ENCODE measurements at places on chromosomes 11 and 22. TPM values are rescaled to one million over a fixed set of nuclear protein-coding genes. Genes with fewer than 3 reads are reported as not detected.

- H3K4me1 ChIP-seq, result peaks cover 75% of the 10 kb centered on the region
- no peak for DNase-seq
- H3K27ac ChIP-seq, result peak overlapping the region; percentile 46
These were observed 14.9 kb downstream of the ADORA2A start for GRCh38 chr22:24442352-24442744.

Gene GUCY1A2
- not detected for total RNA-seq

DNA sequence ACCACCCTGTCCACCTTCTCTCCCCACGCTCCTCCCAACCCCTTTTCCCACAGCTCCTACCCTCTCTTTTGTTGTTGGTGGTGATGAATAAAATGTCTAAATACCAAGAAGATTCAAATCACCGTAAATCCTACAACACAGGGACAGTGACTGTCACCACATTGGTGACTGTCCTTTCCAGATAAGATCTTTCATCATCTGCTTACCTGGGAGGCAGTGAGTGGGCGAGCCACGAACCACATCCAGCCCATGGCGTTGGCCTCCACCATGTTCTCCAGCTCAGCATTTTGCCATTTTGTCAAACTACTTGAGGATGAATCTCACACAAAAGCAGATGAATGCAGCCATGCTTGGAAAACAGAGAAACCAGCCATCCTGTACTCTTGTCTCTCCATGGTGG lies 6.7 kb upstream of the CYTH4 start:
- no peaks in the 10 kb centered on the region for H3K36me3 ChIP-seq
- H3K4me3 ChIP-seq, result no peak overlapping the region
- no peak overlapping the region for H3K27ac ChIP-seq
- peaks cover 13% of the 10 kb centered on the region for H3K4me1 ChIP-seq
- peak; percentile 57 for DNase-seq

GRCh38 chr22:47393191-47393590 lies 630.7 kb downstream of the TBC1D22A start:
- no peaks in the 10 kb centered on the region for H3K27me3 ChIP-seq
- H3K27ac ChIP-seq, result no peak overlapping the region
- DNase-seq, result no peak
- no peaks in the 10 kb centered on the region for H3K36me3 ChIP-seq
- no peaks in the 10 kb centered on the region for H3K4me1 ChIP-seq

GRCh38 chr11:131591051-131591461 lies 220.6 kb downstream of the NTM start:
- H3K27ac ChIP-seq, result no peak overlapping the region
- DNase-seq, result no peak
- H3K4me3 ChIP-seq, result no peak overlapping the region
- H3K27me3 ChIP-seq, result peaks cover 4% of the 10 kb centered on the region
- H3K4me1 ChIP-seq, result no peaks in the 10 kb centered on the region

DNA sequence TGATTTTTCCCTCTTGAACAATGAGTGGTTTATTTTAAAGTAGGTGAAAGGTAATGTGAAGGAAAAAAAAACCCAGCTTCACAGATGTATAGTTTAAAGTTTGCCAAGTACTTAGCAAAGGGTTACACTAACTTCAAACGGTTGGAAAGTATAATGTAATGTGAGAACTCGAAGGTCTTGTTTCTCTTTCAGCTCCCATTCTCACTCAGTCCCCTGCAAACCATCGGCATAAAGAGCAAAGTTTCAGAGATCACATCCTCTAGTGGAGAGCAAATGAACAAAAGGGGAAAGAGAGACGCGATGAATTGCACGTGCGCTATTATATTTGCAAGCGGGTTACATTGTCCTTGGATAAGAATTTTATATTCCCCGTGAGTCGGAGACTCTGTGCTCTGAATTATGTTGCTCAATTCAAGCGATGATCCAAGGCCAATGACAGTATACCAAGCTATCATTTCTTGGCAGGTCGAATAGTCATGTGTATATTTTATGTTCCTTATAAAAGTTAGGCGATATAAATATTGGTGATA lies 37.6 kb upstream of the BIRC3 start:
- peaks cover 6% of the 10 kb centered on the region for H3K27me3 ChIP-seq
- DNase-seq, result peak; percentile 38
- no peaks in the 10 kb centered on the region for H3K36me3 ChIP-seq
- peak overlapping the region; percentile 23 for H3K4me3 ChIP-seq

DNA sequence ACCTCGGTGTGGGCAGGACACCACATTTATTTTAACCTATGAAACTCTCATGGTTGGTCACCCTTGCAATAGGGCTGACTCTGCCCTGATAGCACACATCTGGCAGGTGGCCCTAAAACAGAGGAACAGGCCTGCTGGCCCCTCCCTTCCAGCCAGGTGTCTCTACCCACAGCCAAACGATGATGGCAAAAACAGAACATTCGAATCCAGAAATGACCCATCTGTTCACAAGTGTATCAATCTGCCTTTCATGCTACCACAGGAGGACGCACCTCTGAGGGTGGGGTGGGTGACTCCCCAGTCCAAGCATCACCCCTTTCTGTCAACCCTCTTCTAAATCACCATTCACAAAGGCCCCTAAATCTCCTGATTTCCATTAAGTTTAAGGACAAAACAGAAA lies 118.1 kb downstream of the ETS1 start:
- peak overlapping the region; percentile 54 for H3K4me3 ChIP-seq
- peaks cover 94% of the 10 kb centered on the region for H3K36me3 ChIP-seq
- H3K27me3 ChIP-seq, result no peaks in the 10 kb centered on the region
- H3K4me1 ChIP-seq, result peaks cover 95% of the 10 kb centered on the region

DNA sequence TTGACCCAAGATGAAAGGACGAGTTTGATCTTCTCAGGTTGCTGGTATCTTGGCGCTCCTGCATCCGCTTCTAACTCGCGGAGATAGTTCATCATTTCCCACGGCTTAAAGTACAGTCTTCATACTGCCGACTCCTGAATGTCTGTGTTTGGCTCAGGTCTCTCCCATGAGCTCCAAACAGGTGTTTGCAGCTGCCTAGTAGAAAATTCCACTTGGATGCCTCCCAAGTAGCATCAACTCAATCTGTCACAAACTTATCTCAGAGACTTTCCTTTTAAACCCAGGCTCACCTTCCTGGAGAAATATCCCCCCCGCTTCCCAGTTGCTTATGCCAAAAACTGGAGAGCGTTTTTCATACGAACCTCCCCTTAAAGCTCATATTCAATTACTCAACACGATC lies 986.5 kb downstream of the TBC1D22A start:
- DNase-seq, result no peak
- H3K36me3 ChIP-seq, result no peaks in the 10 kb centered on the region
- no peak overlapping the region for H3K27ac ChIP-seq

DNA sequence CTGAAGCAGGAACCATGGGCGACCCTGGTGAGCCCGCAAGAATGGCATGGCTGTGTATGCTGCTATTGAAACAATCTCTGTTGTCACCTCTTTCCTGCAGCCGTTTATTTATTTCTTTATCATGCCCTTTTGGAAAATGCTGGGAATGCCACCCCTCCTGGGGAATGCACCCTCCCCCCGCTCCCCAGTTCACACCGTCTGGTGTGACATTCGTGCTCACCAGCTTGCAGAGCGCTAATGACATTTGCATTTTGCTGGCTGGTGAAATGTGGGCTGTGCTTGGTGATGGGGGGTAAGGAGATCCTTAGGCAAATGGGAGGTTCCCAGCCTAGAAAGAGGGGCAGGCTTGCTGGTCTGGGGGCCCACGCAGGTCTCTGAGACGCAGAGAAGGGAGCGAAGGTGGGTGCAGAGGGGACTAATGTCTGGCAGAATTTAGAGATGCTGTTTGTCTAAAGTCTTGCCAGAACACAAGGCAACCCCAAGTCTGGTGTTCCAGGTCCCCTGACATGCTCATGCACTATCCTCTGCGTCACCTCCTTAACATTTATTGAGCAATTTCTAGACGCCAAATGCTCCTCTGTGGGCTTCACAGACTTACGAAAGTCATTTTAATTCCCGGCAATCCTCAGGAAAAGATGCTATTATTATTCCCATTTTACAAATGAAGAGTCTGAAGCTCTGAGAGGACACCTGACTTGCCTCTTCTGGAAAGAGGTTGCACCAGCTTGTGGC lies 91.7 kb downstream of the TP53I11 start:
- no peak for DNase-seq
- no peak overlapping the region for H3K4me3 ChIP-seq
- H3K36me3 ChIP-seq, result peaks cover 2% of the 10 kb centered on the region
- H3K27me3 ChIP-seq, result no peaks in the 10 kb centered on the region

GRCh38 chr11:39174965-39175364 lies 2284.5 kb downstream of the LRRC4C start:
- no peak for DNase-seq
- H3K27ac ChIP-seq, result no peak overlapping the region
- H3K27me3 ChIP-seq, result no peaks in the 10 kb centered on the region
- H3K4me3 ChIP-seq, result no peak overlapping the region

- no peaks in the 10 kb centered on the region for H3K36me3 ChIP-seq
- H3K27ac ChIP-seq, result peak overlapping the region; percentile 46
- no peaks in the 10 kb centered on the region for H3K27me3 ChIP-seq
These were observed 2.2 kb downstream of the FXYD2 start for GRCh38 chr11:117822074-117823033.

DNA sequence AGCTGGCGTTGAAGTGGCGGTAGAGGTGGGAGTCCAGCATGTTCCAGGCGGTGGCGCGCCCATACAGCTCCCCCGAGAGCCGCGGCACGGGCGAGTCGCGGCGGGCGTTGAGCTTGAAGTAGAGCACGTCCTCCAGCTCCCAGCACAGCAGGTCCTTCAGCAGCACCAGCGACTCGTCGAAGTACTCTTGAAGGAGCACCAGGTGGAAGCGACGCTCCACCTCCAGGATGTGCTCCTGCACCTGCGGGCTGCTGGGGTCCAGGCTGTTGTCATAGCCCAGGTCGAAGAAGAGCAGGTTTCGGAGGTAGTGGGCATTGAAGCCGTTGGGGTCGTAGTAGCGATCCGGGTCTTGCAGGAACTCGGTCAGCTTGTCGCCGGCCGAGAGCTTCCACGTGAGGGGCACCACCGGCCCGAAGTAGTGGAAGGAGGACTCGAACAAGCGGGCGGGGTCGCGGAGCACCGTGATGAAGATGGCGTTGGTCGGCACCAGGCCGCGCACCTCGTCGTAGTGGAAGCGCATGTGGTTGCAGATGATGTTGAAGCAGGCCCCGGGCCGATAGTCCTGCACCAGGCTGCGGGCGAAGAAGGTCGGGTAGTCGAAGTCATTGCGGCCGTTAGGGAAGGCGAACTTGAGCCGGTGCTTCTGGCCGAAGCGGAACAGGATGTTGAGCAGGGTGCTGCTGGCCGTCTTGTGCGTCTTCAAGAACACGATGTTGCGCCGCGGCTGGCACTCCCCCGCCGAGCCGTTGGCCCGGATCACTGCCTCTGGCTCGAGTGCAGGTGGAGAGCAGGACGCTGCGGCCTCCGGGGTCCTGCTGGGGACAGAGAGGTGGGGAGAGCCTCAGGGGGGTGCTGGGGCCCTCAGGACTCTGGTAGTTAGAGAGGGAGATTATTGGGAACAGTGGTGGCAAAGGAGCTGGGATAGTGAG lies 9.0 kb upstream of the SEC14L6 start:
- H3K4me1 ChIP-seq, result no peaks in the 10 kb centered on the region
- H3K36me3 ChIP-seq, result no peaks in the 10 kb centered on the region
- no peak overlapping the region for H3K4me3 ChIP-seq
- no peak for DNase-seq
- H3K27me3 ChIP-seq, result no peaks in the 10 kb centered on the region

- DNase-seq, result no peak
- H3K36me3 ChIP-seq, result peaks cover 25% of the 10 kb centered on the region
- H3K27ac ChIP-seq, result no peak overlapping the region
- no peak overlapping the region for H3K4me3 ChIP-seq
These were observed 6.5 kb downstream of the TMEM258 start for GRCh38 chr11:61785837-61786402.

Gene ART1
- not detected for total RNA-seq

DNA sequence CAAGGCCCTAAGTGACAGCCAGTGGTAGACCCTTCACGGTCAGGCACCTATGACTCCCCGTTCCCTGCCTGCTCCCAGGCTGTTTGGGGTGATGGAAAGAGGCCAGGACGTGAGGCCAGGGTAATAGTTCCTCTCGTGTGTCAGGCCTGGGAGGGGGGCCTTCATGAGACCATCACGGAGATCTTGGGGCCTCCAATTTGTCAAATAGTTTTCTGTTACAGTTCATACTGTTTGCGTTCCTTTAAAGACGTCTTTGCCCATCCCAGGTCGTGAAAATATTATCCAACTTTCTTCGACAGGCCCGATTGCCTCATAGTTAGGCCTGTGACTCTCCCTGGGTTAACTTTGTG lies 62.2 kb upstream of the KCNQ1OT1 start:
- H3K36me3 ChIP-seq, result no peaks in the 10 kb centered on the region
- no peaks in the 10 kb centered on the region for H3K27me3 ChIP-seq
- no peaks in the 10 kb centered on the region for H3K4me1 ChIP-seq
- no peak overlapping the region for H3K4me3 ChIP-seq
- no peak for DNase-seq

Gene SCUBE2
- 0.17 TPM for total RNA-seq

DNA sequence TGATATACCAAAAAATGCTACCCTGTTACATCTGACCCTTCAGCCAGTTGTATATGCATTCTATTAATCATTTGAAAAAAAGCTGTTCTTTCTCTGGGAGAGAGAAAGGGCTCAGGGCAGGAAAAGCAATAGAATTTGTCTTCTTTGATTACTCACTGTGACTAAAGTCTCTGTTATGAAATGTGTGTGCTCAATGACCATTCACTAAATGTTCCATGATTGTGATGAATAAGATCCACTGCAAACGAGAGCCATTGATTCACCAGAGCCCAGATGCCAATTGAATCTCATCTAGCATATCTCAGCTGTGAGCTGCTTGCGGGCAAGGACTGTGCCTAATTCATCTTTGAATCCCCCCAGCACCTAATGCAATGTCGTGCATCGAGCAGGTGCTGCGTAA lies 184.3 kb downstream of the OPCML start:
- H3K4me1 ChIP-seq, result no peaks in the 10 kb centered on the region
- no peaks in the 10 kb centered on the region for H3K27me3 ChIP-seq
- H3K27ac ChIP-seq, result no peak overlapping the region
- no peak for DNase-seq
- no peak overlapping the region for H3K4me3 ChIP-seq
